ENCODE measurements at places on chromosomes 4 and X.

DNA sequence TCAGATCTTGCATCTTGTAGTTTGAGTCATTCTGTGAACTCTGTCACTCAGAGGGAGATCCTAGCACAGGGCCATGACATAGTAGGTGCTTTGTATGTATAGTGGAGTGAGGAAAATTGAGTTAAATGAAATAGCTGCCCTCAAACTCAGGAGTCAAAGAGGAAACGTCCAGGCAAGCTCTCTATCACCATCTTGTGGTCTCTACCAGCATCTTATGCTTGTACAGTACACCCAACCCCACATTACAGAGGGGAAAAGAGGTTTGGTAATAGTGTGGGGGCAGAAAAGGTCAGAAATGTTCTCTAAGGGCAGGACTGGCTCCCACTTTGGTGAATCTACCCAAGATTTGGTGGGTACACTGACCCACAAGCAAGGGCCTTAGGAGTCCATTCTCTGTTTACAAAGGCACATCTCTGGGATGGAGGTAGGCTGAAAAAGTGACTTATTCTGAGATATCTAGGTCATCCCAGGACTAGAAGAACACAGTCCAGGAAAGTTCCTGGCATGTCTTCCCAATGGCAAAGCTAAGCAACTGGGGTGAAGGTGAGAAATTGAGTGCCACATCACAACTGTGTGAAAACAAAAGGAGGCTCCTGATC, 131.8 kb downstream of the OR13H1 start:
- no peak for DNase-seq

DNA sequence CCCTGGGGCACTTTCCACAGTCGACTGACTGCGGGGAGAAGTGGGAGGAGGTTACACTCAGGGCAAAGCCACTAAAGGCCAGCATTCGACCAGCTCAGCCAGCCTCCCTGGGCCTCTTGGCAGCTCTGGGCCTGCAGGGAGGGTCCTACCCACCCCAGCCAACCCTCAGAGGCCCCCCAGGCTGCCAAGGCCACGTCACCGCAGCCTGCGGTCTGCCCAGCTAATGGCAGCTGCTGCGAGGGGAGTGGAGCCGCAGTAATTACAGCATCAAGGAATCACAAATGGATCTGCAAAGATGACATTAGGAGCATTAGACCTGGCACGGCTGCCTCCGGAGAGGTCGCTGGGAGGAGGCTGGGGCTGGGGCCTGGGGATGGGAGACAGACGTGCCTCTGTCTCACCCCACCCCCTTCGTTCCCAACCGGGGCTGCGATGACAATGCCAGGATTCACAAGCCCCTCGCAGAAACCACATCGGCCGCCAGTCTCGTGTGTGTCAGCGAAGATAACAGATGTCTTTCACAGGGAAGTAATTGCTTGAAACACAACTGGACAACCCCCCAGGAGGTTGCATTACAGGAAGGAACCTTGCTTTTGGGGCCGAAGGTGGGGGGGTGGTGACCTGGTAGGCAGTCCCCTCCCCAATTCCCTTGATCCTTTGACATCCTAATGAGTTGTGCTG, 367.6 kb downstream of the BCOR start:
- DNase-seq: peak; percentile 99

DNA sequence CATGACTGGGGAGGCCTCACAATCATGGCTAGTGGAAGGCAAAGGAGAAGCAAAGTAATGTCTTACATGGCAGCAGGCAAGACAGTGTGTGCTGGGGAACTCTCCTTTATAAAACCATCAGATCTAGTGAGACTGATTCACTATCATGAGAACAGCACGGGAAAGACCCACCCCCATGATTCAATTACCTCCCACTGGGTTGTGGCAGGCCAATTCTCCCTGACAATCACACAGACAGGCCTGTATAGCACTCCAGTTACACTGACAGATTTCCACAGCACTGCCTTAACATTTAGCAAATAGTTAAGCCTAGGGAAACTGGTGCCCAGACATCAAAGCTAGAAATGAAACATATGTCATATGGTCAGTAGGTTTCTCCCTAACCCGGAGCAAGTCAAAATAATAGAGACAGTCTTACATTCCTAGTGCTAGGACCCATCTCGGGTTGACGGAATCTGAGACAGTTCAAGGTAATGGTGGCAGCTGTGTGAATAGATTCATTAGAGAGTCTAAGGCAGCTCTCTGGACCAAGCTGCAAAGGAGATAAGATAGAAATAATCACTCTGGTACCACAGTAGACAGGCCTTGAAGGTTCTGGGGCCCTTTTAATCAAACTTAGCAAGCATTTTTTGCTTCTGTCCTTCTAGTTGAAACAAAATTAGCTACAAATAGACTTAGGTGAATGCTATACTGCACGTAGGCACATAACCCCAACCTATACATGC, 9.4 kb upstream of the HERC5 start:
- DNase-seq: no peak

DNA sequence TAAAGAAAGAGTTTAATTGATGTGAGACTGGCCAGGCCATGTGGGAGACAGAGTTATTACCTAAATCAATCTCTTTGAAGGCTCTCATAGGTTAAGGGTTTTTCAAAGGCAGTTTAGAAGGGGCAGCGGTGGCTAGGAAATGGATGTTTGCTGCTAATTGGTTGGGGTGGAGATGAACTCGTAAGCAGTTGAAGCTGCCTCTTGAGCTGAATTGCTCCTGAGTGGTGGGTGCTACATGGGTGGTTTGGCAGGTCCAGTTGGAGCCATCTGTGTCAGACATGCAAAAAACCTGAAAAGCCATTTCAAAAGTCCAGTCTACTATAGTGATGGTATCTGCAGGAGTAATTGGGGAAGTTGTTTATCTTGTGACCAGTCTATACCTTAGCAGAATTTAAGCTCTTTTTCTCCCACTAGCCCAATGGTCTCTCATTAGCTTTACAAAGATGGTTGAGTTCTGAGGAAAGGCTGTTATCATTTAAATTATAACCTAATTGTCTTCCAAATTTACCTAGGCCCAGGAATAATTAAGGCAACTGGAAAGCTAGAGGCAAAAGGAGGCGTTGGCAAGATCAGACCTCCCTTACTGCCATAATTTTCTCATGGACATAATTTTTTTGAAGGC, 762.4 kb upstream of the FRG1 start:
- no peak for DNase-seq

- no peak for DNase-seq
Observed at GRCh38 chr4:52617336-52618020, 41.6 kb downstream of the USP46 start.

DNA sequence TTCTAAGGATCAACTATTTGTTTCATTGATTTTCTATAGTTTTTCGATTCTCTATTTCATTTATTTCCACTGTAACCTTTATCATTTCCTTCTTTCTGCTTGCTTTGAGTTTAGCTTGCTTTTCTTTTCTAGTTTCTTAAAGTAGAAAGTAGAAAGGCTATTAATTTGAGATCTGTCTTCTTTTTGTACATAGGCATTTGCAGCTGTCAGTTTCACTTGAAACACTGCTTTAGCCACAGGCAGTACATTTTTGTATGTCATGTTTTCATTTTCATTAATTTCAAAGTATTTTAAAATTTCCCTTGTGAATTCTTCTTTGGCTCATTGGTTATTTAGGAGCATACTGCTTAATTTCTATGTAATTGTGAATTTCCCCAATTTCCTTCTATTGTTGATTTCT, 152.2 kb downstream of the SH3KBP1 start:
- DNase-seq: no peak

DNA sequence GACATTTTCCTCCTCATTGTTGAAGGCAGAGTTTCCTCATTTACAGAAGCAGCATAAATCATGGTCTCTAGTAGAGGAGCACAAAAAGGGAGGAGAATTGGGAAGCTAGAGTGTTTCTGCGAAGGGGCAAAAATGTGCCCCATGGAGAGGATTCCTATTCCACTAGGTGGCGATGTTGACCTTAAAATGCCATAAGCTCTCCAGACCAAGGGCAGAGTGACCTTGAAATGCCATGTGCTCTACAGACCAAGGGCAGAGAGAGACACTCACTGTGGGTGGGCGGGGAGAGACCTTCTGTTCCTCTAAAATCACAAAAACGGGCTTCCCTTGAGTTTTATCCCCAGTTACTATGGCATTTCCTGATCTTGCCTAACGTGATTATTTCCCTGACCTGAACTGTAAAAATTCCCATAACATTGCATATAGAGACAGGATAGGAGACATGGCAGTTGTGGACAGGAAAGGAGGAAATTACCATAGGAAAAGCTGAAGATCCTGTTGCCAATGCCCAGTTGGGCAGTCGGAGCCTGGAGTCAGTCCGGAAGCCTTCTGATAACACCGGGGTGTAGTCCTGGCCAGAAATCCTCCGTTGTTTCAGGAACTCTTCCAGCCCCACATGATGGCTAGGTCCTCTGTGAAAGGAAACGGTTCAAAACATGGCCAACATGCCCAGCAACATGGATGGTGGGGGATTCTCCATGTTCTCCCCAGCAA, 567.7 kb downstream of the MAGEB5 start:
- DNase-seq: peak; percentile 46

DNA sequence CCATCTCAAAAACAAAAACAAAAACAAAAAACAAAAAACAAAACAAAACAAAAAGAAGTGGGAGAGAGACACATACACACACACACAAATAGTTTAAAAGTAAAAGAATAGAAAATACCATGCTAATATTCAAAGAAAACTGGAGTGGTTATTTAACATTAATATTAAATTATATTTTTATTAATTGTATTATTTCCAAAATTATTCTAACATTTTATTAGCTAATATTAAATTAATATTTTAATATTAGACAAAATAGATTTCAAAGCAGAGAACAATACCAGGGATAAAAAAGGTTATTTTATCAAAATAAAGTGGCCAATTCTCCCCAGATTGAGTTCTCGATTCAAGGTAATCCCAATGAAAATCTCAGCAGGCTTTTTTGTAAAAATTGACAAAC, 90.9 kb downstream of the NAT8L start:
- no peak for DNase-seq

- no peak for DNase-seq
Observed at GRCh38 chr4:119025916-119026661, 109.5 kb upstream of the MYOZ2 start.

DNA sequence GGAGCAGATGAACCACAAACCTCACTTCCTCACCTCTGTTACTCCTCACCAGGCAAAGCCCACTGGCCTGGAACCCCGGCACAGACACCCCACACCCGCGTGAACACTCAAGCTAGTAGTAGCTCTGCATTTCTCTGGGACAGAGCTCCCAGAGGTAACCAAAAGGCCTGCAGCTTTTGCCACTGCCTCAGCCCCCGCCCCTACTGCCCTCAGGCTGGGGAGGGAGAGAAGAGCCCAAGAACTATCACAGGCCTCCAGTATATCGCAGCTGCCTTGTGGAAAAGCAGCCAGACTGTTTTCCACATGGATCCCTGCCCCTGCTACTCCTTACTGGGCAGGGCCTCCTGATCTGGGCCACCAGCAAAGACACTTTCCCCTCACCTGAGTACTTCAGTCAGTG, 728.7 kb upstream of the ACTRT1 start:
- DNase-seq: no peak

GRCh38 chr4:150074064-150074463, 4.2 kb upstream of the DCLK2 start:
- no peak for DNase-seq

DNA sequence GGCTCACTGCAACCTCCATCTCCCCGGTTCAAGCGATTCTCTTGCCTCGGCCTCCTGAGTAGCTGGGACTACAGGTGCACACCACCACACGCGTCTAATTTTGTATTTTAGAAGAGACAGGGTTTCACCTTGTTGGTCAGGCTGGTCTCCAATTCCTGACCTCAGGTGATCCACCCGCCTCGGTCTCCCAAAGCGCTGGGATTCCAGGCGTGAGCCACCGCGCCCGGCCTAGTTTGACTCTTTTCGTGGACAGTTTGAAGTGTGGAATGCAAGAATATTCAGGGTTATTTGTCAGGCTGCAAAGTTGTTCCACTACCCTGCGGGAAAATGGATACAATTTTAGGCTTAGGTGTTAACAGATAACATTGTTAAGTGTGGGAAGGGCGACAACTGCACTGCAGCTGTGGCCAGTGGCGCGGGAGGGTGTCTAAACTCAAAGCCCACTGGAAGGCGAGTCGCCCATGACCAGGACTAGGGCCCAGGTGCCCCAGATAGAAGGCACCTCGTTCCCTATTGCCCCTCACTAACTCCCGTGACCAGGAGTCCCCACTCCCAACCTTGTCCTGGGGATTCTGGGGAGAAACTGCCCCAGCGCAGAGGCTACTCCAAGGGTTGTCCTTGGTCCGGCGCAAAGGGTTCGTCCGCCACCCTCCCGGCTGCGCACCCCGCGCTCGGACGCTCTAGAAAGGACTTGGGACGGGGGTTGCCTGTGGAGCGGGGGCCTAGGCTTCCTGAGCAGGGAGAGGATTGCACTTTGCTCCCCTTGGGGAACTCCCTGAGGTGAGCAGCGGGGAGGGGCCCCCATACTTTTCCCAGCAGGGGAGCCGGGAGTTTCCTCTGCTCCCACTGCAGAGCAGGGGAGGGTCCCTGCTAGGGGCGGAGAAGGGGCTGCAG, 1.1 kb upstream of the CD99 start:
- DNase-seq: no peak

DNA sequence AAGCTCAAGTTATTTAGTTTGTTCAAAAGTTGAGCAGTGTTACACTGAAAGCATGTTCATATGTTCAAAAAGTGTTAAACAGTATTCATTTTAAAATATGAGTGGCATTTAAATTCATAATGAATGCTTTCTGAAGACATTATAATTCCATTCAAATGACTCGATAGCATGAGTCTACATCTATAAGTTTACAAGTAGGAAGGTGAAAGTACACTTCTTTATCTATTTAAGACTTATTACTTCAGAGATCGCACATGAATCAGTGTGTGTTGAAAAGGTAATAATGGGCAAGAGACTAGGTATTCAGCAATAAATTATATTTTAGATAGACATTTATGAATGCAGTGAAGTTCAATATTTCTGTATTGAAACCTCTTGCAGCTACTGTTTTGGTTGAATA, 456.1 kb downstream of the GRXCR1 start:
- DNase-seq: no peak

DNA sequence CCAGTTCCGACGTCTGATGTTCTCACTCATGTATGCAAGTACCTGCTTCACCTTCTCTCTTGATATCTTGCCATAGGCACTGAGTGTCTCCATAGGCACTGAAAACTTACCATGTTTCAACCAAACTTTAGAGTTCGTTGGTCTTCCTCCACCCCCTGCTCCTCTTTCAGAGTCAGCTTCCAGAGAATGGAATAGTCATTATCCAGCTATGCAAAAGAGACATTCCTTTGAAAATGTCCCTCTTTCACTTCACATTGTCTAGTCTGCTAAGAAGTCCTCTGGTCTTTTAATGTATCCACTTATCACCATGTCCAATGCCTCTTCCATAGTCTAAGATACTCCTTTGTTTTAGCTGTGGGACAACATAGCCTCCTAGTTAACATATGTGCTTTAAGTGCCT, 566.0 kb upstream of the TENM3 start:
- DNase-seq: no peak

DNA sequence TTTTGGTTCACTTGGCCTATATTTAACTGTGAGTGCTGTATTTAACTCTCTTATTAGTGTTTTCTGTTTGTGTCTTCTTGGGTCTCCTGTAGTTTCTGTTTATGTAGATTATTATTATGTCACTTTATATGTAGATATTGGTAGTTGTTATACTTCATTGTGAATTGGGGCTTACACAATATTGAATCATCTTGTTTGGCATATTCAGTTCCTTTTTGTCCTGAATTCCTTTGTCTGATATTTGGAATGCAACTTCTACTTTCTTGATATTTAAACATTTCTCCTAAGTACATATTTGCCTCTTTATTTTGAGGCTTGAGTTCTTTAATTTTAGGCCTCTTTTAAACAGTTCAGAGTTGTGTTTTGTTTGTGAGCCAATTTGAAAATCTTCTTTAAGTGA, 544.8 kb upstream of the ADGRL3 start:
- no peak for DNase-seq

Measured in islet precursor cell (in vitro differentiated cells).